ENCODE measurements at places on chromosomes 1 and 21. TPM values are rescaled to one million over a fixed set of nuclear protein-coding genes. Genes with fewer than 3 reads are reported as not detected.

DNA sequence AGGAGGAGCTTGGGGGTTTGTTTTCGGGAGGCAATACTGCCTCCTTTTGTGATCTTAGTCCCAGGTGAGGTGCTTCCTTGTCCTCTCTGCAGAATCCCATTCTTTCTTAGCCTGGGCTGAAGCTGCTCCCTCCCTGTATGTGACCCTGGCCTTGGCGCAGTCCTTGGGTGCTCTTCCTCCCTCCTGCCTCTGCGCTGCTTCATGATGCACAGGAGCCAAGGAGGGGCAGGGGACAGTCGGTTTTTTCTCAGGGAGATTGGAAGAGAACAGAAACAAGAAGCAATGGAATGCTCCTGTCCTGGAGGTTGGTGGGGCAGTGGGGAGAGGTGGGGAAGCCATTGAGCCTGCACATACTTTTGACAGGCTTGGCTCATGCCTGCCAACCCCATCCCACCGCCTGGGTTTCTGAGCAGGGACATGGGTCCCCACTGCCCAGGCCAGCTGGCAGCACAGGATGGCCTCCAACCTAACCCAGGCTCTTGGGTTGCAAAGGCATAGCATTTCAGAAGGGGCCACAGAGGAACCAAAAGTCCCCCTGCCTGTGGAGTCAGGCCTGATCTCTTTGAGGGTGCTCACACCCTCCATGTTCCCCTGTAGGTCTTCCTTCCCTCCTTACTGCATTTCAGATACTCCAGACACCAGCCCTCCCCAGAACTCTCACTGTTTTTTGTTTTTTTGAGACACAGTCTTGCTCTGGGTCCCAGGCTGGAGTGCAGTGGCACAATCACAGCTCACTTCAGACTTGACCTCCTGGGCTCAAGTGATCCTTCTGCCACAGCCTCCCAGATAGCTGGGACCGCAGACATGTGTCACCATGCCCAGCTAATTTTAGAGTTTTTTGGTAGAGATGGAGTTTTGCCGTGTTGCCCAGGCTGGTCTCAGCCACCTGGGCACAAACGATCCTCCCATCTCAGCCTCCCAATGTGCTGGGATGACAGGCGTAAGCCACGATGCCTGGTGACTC lies 16.1 kb downstream of the IL6R start:
- no peak overlapping the region for H3K27ac ChIP-seq
- no peaks in the 10 kb centered on the region for H3K27me3 ChIP-seq
- no peaks in the 10 kb centered on the region for H3K36me3 ChIP-seq
- no peak for DNase-seq
- no peak overlapping the region for H3K4me3 ChIP-seq

- peaks cover 11% of the 10 kb centered on the region for H3K36me3 ChIP-seq
- DNase-seq = no peak
- peaks cover 3% of the 10 kb centered on the region for H3K27me3 ChIP-seq
- H3K4me3 ChIP-seq = peak overlapping the region; percentile 100
- peak overlapping the region; percentile 95 for H3K27ac ChIP-seq
Measured at GRCh38 chr21:25735646-25736597, 1.1 kb downstream of the GABPA start.

Gene RAB7B
- 0.82 TPM for total RNA-seq

GRCh38 chr1:44242746-44243145 lies 29.5 kb downstream of the DMAP1 start:
- H3K27me3 ChIP-seq = no peaks in the 10 kb centered on the region
- no peak for DNase-seq
- no peak overlapping the region for H3K4me3 ChIP-seq
- H3K4me1 ChIP-seq = peaks cover 51% of the 10 kb centered on the region
- H3K27ac ChIP-seq = no peak overlapping the region

DNA sequence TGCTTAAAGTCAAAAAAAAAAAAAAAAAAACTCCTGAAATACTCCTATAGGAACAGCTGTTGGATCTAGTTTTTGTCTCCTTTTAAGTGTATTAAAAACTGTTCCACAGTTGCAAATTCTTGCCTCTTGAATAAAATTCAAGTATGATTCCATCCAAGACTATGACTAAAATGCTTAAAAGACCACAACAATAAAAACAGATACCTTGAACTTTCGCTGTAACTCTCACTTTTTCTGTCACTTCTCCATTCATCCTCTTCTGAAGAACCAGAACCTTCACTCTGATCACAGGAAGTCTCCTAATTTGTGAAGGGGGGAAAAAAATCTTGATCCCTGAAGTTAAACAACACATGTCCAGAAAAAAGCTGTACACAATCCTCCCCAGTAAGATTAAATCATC lies 55.0 kb upstream of the PSMG1 start:
- peaks cover 50% of the 10 kb centered on the region for H3K36me3 ChIP-seq
- no peak overlapping the region for H3K27ac ChIP-seq
- no peaks in the 10 kb centered on the region for H3K27me3 ChIP-seq
- no peak for DNase-seq
- H3K4me3 ChIP-seq = no peak overlapping the region

Data from type B pancreatic cell (in vitro differentiated cells).